ENCODE measurements at places on chromosomes 5 and 9.

GRCh38 chr9:23555851-23556250 lies 270.2 kb downstream of the ELAVL2 start:
- DNase-seq: no peak

- no peak for DNase-seq
Measured at GRCh38 chr5:112919972-112920371, 2.1 kb downstream of the REEP5 start.

DNA sequence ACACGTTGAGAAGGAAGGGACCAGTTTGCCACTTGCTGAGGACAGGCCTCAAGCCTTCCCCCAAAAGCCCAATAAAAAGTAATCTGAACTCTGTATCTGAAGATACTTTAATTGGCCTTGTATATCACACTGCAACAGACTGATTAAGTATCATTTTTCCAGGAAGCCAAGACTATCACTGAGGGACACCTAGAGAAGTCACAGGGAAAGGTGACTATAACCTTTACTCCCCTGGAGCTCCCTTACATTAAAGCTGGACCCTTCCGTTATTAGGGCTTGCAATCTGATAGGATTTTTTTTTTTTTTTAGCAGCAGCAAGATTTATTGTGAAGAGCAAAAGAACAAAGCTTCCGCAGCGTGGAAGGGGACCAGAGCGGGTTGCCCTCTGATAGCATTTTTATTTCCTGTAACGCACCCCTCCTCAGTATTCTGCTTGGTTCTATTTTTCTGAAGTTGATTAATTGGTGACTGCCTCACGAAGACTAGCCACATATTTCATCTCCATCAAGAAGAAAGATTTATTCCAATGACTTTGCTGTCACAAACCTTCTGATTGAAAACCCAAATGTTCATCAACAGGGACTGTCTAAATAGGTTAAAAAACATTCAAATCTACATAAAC lies 2.7 kb downstream of the CDC14B start:
- no peak for DNase-seq

GRCh38 chr9:72477930-72478518 lies 43.4 kb upstream of the TMC1 start:
- no peak for DNase-seq

- no peak for DNase-seq
Measured at GRCh38 chr9:133286523-133286922, 11.5 kb upstream of the ABO start.

Measured in GM12864 (cell line).